Fibroblast of lung (primary cell): ENCODE measurements at places on chromosomes 6 and 20. TPM values are rescaled to one million over a fixed set of nuclear protein-coding genes. Genes with fewer than 3 reads are reported as not detected.

DNA sequence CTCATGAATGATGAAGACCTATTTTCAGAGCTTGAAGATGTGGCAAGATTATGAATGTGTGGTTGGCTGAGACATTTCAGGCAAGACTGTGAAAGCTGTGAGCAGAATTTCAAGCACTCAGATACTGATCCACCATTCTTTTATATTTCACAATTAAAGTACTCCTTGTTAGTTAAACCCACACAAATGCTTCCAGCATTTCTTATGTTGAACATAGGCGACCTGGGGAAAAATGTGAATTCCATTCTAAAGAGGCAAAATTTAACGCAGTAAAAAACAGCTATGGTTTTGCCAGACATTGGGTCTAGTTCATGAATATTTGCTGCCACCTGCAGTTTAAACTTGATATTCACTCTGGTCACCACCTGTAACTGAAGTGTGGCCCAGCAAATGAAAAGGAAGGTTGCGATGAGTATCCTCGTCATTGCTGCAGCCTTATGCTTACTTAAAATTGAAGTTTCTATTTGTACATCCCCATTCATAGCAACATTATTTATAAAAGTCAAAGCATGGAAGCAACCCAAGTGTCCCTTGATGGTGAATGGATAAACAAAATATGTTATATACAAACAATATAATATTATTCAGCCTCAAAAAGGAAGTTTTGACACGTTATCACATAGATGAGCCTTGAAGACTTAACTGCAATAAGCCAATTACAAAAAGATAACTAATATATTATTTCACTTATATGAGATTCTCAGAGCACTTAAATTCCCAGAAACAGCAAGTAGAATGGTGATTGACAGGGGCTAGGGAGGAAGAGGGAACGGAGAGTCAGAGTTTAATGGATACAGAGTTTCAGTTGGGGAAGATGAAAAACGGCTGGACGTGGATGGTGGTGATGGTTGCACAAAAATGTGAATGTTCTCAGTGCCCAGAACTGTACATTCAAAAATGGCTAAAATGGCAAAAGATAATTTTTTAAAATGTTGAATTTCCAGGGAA, 32.4 kb upstream of the FAM184A start:
- peak; percentile 75 for DNase-seq

DNA sequence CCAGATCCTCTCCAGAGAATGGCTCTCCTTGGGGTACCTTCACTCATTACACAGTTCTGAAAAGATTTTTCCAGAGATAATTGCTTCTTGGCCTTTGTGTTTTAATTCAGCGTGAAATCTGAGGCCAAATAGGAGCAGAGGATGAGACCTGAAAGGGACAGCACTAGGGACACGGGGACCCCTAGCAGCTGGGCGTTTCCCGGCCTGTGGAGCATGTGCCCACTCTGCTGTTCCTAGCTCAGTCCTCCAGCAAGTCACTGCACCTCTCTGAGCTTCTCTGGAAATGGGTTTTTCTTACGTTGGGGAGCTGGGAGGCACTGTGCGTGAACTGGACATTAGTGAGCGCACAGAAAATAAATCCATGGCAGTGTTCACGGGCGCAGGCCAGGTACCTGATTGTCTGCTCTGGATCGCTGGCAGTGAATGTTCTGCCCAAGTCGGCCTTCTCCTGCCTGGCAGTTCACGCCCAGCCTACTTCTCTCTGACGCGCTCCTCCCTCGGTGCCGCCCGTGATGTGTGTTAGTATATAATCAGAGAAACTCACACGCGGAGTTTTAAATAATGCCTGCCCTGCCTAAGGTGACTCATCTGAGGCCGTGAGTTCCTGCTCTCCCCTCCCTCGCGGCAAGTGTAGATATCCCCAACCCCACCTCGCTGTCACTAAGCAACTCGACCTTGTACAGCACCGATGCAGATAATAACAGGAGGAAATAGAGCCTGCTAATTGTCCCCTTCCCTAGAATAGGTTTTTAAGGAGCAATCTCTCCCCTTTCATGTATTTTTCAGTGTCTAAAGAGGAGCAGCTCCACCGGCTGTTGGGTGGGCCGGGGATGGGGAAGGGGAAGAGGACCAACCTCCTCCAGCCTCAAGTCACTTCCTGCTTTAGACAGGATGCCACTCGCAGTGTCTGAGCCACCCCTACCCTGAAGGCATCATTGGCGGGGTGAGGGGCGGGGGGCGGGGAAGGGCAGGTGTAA, 2.7 kb upstream of the TUBB2A start:
- peak; percentile 83 for DNase-seq

- no peak for DNase-seq
These were observed 546 bp upstream of the KLHL32 start for GRCh38 chr6:96923871-96924493.

DNA sequence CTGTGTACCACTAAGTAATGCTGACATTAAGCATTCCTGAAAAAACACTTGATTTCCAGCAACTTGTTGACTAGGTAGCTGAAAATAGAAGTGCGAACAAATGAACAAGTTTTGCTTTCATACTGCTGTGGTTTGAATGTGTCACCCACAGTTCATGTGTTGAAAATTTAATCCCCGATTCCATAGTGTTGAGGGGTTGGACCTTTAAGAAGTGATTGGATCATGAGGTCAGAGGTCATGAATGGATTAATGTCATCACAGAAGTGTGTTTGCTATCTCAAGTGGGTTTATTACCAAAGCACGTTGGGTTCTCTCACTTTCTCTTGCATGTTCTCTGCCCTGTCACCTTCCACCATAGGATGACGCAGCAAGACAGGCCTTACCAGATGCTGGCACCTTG, 568.5 kb downstream of the UTRN start:
- DNase-seq, result no peak

GRCh38 chr6:44093066-44093465, 34.2 kb downstream of the MRPL14 start:
- no peak for DNase-seq

DNA sequence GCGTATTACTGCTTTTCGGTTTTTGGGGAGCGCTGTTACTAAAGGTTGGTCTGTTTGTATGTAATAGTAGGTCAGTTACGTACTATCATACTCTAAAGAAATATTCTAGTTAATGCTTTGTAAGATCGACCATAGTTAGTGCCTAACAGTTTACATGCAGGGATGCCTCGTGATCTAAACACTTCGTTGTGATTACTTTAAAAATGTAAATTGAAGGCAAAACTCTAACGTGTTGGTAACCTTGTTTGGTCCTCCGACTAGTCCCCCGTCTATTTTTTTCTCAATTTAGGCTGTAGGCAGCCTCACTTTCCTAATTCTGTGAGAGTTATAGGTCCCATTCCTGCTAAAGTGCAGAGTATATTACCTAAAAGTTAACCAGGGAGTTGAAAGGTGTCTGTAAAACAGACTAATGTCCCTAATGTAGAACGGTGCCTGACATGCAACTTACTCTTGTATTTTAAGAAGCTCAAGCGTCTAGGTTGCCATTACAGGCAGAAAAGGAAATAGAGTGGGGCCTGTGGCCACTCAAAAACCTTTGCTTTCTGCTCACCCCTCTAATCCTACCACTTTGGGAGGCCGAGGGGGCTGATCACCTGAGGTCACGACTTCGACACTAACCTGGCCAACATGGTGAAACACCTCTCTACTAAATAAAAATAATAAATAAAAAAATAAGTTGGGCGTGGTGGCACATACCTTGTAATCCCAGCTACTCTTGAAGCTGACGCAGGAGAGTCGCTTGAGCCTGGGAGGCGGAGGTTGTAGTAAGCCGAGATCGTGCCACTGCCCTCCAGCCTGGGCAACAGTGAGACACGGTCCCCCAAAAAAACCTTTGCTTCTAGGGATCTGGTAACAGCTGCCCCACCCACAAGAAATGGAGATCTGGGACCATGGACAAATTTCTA, 37.8 kb downstream of the HFE start:
- DNase-seq, result peak; percentile 15

GRCh38 chr20:6730672-6731328, 36.7 kb upstream of the BMP2 start:
- DNase-seq, result no peak

DNA sequence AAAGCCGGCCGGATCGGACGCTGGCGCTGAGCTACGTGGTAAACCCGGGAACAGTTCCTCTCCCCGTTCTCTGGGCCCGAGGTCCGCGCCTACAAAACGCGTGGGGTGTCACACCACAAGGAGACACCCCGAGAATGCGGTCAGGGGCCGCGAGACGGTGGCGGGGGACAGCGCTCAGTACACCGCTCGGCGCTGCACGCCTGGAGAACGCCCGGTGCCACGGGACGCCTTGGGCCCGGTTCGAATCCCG, 670 bp downstream of the NCOA5 start:
- DNase-seq, result peak; percentile 38

DNA sequence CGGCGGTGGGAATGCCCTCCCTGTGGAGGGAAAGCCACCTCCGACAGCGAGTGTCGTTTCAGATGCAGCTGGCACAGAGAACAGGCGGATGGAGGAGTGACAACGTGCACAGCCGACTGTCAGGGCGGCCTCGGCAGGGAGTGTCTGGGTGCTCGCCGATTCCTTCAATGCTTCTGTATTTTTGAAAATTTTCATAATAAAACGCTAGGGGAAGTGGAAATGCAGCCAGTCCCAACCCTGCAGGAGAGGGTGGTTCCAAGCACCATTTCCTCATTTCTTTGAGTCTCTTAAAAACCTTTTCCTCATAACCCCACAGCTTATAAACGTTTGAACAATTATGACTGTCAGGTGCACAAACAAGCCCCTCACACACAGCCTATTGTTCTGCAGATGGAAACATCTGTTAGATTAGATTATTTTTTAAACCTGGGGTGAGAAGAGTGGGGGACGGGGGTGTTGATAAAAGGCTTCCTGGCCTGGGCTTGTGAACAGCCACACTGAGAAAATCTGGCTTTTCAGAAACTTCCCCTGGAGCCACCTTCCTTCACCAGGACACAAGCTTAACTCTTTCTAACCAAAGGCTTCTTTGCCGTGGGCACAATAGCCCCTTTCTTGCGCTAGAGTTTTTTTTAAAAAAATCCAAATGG, 228.9 kb downstream of the ANKRD60 start:
- no peak for DNase-seq

GRCh38 chr20:41738604-41739206, 120.5 kb upstream of the CHD6 start:
- DNase-seq, result peak; percentile 15

DNA sequence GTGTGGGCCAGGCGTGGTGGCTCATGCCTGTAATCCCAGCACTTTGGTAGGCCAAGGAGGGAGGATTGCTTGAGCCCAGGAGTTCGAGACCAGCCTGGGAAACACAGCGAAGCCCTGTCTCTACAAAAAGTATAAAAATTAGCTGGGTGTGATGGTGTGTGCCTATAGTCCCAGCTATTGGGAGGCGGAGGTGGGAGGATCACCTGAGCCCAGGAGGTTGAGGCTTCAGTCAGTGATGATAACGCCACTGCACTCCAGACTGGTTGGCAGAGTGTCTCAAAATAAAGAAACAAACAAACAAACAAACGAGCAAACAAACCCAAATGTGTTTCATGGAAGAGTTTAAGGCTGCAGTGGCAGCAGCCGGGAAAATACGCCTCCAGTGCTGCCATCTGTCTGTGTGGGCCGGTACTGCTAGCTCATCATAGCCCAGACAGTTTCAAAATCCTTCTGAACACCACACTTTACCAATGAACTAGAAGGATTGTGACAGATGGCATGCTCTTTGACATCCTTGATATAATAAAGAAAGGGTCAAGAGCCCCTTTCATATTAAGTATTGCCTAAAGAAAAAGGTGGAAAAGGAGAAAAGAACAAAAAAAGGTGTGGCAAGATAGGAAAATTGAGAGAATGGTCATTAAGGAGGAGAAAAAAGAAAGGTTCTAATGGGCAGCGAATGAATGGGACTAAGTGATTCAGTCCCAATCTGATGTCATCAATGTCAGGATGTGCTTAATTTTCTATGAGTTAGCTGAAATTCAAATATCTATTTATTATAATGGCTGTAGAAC, 298.6 kb downstream of the SYNE1 start:
- no peak for DNase-seq

- peak; percentile 63 for DNase-seq
These were observed 591.0 kb upstream of the GJE1 start for GRCh38 chr6:141541581-141542324.

GRCh38 chr20:40254023-40254772, 434.8 kb downstream of the MAFB start:
- no peak for DNase-seq

DNA sequence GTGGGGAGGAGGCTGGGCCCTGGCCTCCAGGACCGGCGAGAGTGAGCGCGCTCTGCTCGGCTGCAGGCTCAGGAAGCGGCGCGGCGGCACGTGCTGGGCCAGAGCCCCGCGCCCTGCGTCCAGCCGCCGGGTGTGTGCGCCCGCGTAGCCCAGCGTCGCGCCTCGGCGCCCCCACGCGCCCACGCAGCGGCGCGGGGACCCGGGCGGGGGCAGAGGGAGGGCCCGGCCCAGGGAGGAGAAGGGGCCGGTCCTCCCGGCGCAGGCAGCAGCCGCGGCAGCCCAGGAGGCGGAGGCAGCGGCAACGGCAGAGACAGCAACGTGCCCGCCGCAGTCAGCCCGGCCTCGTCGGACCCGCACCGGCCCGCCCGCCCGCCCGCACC, at the start of gene EYA2:
Gene EYA2 (plus strand): TSS at position 265 of the 380 bp plus-strand sequence. CDS start 95,168 bp downstream, outside the sequence.
- DNase-seq, result peak; percentile 7

DNA sequence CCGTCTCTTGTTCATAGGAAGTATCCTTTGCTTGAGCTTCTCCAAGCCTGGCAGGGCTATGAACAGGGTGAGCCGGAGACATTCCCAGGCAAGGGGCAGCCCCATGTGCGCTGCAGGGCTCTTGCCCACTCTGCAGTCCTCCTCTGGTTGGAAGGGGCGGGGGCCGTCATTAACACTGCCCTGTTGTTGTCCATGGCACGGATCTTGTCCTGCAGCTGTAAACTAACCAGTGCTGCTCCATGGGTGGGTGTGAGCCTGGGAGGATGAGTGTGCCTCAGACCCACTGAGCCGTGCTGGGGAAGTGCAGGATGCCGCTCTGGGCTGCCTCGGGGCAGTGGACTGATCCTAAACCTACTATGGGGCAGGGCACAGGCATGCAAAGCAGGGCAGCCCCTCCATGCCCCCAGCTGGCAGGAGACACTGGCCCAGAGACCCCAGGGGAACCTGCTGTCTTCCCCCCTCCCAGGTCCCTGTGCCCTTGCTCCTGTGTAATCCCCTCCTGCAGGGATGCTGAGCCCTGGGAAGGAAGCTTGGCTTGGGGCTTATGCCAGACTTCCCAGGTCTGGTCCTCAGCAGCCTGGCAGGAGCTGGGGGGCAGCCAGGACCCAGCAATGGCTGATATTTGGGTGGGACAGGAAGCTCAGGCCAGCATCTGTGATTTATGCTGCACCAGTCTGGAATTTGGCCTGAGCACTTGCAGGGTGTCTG, 8.5 kb downstream of the EBF4 start:
- no peak for DNase-seq

GRCh38 chr20:51583073-51583472, 40.6 kb upstream of the NFATC2 start:
- DNase-seq, result no peak

The FOXQ1 gene
- 1.8 and 1.9 TPM in 2 replicates for polyA plus RNA-seq

The MAS1 gene
- not detected in 2 replicates for polyA plus RNA-seq

The DEFB127 gene
- polyA plus RNA-seq, result not detected in 2 replicates

The IL17A gene
- polyA plus RNA-seq, result not detected in 2 replicates

The CFAP61 gene
- polyA plus RNA-seq, result 0.11 TPM in 1 of 2 replicates, not detected in the other

The BNIP5 gene
- polyA plus RNA-seq, result not detected in 2 replicates

The SRSF12 gene
- 0.10 and 0.11 TPM in 2 replicates for polyA plus RNA-seq

The SSTR4 gene
- polyA plus RNA-seq, result not detected in 2 replicates
